Stimulated activated CD4-positive, alpha-beta T cell treated with anti-CD3 and anti-CD28 coated beads, Interleukin-12 subunit alpha, Interleukin-12 subunit beta, amount 100 ng/mL, for 4 hours (primary cell): ENCODE measurements at places on chromosomes 16 and 17.

GRCh38 chr16:66261826-66262225 is 104.7 kb upstream of the CDH5 start:
- DNase-seq: no peak

- no peak for DNase-seq
Measured at GRCh38 chr16:14462811-14463210, 167.2 kb downstream of the PARN start.

DNA sequence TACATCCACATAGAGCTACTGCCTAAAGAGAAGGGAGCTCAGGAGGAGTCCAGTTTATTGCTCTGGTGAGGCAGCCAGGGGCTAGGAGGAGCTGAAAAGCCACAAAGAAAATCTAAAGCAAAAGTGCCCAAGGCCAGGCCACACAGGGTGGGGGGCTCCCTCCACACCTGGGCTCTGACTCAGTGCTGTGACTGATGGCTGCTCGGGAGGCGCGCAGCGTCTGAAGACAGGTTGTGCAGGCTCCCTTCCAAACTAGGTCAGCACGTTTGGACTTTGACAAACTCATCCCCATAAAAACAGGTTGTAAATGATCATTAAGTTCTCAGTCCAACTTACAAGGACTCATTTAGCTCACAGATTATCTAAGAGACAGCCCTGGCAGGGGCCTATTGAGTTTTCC is 22.2 kb upstream of the LCMT1 start:
- no peak for DNase-seq

DNA sequence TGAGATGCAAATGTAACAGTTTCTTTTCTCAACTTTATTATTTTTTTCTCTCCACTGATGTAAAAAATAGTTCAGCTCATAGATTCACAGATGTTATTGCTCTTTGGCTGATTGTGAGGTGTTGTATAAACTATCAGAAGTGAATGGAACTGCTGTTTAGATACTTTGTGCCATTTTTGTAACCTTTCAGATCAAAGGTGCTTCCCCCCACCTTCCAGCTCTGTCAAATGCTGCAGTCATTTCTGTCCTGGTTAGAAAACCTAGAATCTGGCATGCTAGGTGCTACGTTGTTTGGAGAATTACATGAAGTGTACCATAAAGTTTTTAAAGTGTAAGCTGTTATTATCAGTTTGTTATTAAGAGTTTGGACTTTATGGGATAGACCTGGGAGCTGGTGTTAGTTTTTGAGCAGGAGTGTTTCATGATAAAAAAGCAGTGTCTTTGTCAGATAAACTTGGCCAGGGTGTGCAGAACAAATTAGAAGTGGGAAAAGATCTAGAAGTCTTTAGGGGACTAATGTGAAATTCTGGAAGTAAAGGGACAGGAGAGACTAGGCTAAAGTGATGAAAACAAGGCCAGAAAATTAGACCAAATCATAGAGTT is 1.8 kb upstream of the WIPI1 start:
- DNase-seq: no peak

DNA sequence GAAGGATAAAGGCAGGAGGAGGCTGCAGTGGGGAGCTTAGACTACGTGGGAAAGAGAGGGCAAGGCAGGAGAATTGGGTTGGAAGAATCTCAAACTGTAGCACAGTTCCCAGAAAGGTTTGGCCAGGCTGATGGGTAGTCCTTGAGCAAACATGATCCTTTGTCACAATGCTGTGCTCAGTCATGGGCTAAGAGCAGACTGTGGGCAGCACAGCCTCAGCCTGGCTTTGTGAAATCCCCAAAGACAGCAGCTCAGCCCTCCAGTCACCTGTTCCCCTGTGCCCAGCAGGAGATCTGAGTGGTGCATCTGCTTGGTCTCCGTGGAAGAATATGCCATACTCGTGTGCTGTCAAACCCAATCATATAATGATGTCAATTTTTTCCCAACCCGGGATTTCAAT is 10.6 kb upstream of the ENGASE start:
- no peak for DNase-seq

DNA sequence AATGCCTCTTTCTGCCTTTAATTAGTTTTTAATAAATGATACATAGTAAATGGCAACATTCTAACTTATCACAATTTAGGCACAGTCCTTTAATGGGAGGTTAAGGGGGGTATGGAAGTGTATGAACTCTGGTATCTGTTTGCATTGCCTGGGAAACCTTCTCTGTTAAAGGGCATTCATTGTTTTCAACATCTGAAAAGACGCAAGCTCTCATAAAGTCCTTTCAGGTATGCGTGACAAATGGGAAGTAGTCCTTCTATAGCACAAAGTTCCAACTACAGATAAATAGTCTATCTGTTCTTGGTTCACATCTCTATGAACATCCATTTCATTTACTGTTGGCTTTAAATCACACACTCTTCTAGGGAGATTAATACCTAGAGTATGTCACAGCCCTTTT is 298.0 kb upstream of the PMFBP1 start:
- DNase-seq: no peak

GRCh38 chr17:30952638-30953393 is 18.0 kb upstream of the RNF135 start:
- no peak for DNase-seq

DNA sequence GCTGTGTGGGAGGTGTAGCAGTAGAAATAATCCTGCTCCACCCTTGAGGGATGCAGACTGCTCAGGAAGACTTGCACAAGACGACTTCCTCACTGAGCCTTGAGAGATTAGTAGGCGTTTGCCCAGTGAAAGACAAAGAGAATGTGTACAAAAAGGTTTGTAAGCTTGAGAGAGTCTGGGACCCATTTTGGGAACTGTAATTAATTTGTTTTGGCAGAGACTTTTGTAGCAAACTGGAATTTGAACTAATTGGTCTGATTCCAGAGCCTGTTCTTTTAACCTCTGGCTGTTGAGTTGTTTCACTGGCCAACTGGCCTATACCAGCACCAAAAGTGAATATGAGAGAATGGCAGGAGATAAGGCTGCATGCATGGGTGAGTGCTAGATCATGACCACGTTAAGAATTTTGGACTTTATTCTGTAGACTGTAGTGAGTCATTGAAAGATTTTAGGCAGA is 75.5 kb downstream of the AATF start:
- DNase-seq: no peak

DNA sequence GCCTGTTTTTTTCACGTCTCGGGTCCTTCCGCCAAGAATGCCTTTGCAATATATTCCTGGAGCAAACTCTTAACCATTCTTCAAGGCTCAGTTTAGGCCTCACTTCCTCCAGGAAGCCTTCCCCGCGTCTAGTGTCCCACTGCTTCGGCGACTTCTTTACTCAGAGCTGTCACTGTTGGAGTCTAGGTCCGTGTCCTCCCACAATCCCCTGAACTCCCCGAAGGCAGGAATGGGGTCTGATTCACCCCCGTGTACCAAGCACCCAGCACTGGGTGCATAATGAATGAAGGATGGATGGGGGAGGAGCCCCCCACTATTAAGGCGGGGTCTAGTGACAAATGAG is 508 bp downstream of the MATCAP1 start:
- DNase-seq: no peak

DNA sequence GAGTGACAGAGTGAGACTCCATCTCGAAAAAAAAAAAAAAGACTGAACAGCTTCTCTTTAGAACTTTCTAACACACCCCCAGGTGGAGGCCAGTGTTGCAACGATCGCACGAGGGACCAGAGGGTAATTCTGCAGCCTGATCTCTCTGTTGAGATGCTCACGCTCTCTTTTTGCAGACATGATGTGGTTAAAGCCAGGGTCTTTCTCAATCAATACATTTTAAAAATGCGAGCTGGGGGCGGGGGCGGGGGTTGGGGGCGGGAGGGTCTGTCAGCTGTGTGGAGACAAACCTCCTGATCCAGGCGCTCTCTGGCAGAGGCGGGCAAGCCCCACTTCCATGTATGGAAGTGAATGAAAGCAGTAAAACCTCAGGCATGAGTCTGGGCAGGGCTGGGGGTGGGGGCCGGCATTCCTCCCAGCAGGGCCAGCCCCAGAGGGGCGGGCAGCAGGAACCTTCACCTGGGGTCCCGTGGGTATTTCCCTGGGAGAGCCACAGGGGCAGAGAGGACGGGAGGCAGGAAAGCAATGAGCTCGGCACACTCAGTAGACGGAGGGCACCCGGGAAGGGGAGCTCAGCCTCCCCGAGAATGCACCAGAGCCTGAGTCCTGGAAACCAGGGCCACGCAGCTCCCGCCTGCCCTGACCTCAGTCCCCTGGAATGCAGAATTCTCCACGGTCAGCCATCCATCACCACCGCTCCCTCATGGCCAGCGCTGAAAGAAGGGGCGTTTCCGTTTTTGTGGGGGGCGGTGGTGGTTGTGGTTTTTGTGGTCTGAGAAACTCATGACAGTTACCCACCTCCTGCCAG is 28.0 kb downstream of the NXN start:
- no peak for DNase-seq

DNA sequence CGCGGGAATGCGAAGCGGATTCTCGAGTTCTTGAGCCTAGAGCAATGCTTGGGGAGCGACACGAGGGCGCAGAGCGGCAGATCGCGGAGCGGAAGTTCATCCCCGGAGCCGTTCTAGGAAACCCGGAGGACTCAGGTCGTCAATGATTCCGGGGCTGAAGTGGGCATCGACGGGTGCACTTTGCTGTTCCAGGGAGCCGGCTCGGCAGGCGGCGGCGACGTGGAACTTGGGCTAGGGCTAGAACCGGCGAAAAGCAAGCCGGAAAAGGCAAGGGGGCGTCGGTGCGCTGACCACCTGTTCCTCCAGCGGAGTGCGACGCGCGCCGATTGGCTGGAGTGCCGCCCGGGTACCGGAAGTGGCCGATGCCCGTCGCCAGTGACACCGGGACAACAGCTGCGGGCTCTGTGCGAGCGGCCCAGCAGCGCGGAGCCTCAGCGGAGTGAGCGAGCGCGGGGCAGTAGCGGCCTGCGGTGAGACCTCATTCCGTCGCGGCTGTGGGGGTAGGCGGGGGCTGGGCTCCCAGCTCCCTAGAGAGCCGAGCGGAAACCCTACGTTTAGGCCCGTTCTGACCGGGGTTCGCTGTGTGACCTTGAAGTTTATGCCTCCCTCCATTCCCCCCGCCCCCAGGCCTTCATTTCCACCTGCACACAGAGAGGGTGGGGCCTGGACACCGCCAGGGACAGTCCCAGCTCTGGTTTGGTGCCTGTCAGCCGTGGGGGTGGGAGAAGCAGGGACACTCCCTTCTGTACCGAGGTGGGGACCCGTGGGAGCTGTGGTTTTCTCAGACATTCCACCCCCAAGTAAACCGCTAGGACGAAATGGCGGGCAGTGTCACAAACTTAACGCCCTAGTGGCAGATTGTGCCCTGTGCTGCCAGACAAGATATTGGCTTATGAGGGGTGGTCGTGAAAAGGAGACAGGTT is at the start of gene ZFP3:
Gene ZFP3 (plus strand): TSS at position 362 of the 923 bp plus-strand sequence. CDS start 13,038 bp downstream, outside the sequence.
- DNase-seq: peak; percentile 69

DNA sequence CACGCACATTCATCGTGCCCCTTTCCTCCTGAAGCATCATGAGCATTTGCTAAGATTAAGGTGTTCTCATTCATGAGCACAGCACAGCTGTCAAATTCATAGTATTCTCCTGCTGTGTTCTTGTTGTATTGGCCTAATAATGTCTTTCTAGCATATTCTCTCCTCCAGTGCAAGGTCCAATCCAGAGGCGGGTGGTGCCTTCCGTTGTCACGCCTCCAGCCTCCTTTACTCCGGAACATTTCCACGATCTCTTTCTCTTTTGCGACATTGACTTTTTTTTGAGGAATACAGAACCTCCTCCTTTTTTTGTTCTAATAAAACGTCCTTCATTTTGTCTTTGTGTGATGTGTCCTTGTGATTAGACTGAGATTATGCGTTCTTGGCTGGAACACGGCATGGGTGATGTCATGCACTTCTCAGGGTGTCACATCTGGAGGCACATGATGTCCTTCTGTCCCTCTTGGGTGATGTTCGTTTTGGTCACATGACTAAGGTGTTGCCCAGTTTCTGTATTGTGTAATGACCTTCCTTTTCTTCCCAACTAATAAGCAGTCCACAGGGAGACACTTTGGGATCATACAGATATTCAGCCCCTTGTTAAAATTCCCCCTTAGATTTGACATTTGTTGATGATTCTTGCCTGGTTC is 66.3 kb downstream of the CLEC16A start:
- DNase-seq: no peak

GRCh38 chr17:67125417-67125816 is 81.1 kb downstream of the CACNG1 start:
- no peak for DNase-seq

DNA sequence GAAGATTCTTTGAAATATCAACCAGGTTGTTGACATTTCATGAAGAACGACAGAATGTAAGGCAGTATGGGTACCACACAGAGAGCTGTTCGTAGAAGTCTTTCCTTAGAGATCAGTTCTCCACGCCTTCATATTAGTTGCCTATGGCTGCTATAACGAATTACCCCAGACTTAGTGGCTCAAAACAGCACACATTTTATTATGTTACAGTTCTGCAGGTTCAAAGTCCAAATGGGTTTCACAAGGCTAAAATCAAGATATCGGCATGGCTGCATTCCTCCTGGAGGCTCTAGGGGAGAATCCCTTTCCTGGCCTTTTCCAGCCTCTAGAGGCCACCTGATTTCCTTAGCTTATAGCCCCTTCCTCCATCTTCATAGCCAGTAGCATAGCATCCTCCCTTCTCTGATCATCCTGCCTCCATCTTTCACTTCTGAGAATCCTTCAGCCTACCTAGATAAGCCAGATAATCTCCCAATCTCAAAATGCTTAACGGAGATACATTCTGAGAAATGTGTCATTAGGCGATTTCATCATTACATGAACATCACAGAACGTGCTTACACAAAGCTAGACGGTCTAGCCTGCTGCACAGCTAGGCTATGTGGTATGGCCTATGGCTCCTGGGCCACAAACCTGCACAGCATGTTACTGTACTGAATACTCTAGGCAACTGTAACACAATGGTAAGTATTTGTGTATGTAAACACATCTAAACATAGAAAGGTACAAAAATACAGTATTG is 26.0 kb downstream of the ERCC4 start:
- no peak for DNase-seq

GRCh38 chr16:50430076-50430475 is 61.3 kb upstream of the BRD7 start:
- DNase-seq: no peak

GRCh38 chr17:82789806-82790205 is 37.9 kb downstream of the TBCD start:
- no peak for DNase-seq

DNA sequence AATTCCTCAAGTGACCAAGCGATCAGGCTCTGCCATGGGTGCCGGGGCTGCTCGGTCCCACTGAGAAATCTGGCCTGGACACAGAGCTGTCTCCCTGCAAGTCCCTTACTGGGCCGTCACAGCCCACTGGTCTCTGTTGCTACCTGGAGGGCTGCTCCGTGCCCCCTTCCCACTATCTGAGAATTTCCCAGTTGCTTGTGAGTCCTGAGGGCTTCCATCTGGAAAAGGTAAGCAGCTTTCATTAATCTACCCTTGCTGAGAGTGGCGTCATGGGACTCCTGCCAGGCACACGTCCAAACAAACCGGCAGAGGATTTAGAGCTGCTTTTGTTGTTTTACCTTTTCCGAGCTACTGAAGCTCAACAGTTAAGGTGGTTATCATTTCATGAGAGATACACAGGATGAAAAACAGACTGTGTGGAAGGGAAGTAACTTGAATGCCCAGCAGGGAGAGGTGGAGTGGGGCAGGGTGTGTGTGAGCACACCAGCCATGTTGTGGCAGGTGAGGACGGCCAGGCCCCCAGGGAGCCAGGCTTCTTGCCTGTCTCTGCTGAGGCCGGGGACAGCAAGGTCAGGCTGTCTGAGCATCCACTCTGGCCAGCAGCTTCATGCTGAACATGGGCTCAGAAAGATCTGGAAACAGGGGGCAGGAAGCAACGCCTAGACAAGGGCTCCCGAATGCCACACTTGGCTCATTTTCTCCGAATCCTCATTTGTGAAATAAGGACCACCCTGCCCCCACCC is 50.6 kb downstream of the GTF3C1 start:
- no peak for DNase-seq

GRCh38 chr16:54628796-54629625 is 301.7 kb upstream of the IRX5 start:
- DNase-seq: no peak
